Globus pallidus (tissue), 1 donor: ENCODE measurements at places on chromosomes 2 and 18.

DNA sequence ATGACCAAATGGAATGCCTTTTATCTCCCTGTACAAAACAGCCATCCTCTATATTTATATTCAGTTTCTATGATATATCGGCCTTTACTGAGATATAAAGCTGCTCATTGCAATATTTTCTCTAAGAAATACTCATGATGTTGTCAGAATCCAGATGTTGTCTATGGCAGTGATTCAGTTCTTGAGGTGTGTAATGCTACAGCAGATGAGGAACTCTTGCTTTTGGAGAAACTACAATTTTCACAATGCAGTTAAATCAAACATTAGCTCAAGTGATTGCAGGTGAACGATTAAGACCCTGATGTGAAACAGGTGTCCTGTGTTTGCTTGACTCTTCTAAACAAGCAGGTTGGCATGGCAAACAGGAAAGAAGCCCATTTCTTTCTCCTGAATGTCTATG, 256.2 kb upstream of the CDH20 start:
- no peak for DNase-seq

DNA sequence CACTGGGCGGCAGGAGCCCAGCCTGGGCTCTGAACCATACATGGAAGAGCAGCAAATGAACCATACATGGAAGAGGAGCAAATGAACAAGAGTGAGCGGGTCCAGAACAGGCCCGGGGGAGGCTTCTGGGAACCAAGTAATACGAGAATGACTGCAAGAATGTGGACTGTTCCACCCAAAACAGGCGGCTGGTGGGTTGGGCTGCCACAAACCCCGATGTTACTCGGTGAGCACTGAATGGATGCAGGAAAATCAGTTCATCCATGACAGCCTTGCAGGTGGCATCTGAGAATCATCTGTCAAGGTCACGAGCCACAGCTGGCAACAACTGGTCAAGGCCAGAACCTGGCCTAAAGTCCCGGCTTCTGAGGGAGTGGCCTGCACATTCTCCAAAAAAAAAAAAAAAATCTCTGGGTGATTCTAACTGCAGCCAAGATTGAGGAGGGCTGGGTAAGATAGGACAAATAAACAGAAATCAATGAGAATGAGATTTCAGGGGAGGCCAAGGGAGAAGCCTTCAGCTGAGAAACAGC, 106.1 kb downstream of the ZNF516 start:
- DNase-seq, result no peak

GRCh38 chr2:207676827-207677354, 34.5 kb upstream of the CCNYL1 start:
- no peak for DNase-seq

DNA sequence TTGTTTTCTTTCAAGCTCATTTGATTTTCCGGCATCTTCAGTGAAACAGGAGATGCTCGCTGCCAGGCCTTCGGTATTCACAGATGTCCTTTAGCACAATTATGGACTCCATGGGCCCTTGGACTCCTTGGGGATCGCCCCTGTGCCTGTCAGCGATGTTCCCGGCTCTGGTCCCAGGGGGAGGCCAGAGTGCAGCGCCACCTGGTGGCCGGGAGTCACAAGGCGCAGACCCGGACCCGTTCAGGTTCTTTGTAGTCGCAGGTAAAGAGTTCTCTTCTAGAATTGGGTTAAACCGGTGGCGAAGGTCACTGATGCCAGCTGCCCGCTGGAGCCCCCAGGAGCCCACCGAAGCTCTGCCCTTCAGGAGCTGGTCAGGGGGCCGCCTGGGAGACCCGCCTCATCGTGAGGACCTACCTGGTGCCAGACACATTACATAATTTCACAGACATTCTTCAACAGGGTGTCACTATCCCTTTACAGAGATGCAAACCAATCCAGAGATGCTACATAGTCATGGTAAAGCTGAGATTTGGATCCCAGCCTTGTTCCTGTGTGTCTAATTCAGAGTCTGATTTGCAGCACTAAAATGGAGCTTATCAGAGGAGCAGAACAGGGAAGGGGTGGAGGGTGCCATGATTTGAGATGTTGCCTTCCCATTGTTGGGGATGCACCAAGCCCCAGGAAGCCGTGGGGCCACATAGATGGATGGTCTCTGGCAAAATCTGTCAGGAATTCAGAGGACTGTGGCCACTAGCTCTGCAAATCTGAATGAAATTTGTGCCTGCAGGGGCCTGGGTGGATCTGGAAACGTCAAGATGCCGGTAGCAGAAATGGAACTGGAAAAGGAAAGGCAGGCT, 6.0 kb upstream of the INPP5D start:
- DNase-seq, result peak; percentile 43

- DNase-seq, result no peak
Observed at GRCh38 chr18:77146249-77147080, 13.9 kb upstream of the MBP start.

- DNase-seq, result no peak
Observed at GRCh38 chr2:193989645-193990044, 1667.4 kb upstream of the SLC39A10 start.

GRCh38 chr2:67854798-67855197, 208.0 kb downstream of the C1D start:
- DNase-seq, result no peak

- no peak for DNase-seq
Observed at GRCh38 chr18:62614494-62614893, 91.7 kb downstream of the ZCCHC2 start.

GRCh38 chr2:43718530-43719124, 42.4 kb upstream of the C1GALT1C1L start:
- DNase-seq, result no peak

GRCh38 chr2:170336408-170336807, 158.5 kb downstream of the MYO3B start:
- no peak for DNase-seq

GRCh38 chr2:127314193-127314988, 20.4 kb upstream of the ERCC3 start:
- no peak for DNase-seq

GRCh38 chr2:1648241-1649102, 95.8 kb downstream of the PXDN start:
- DNase-seq, result no peak

DNA sequence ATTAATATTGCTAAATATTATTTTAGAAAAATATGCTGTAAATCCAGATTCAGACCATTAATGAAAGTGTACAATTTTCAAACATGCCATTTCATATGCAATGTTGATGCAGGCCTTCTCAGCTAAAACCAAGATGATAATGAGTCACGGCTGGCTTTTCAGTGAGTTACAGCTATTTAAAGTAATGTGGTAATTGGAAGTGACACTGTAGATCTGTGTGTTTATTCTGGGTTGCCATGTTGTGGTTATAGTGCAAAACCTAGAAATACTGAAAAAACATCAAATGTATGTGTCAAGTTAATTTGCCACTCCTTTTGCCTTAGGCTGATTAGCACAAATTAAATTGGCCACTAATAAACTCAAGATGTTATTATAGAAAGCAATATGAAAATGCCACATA, 506.6 kb downstream of the ERBB4 start:
- no peak for DNase-seq

GRCh38 chr2:115412501-115412900, 970.1 kb downstream of the DPP10 start:
- DNase-seq, result no peak

- no peak for DNase-seq
Observed at GRCh38 chr18:74069178-74070050, 78.2 kb downstream of the FBXO15 start.

DNA sequence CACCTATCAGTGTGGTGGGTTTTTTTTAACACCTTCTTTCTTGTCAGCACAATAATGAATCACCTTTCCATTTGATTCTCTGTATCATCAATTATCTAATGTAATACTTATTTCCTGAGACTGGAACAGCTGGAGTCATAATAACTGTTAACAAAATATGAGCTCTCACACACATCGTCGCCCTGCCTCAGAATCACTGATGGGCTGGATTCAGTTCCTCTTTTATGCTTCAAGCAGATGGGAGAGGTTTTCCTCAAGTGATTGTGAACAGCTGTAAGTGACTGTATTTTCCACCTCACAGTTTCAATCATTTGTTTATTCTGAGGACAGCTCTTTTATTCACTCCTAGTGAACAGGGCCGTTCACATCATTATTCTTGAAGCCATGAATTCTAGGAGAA, 330.2 kb downstream of the DSC3 start:
- DNase-seq, result no peak

DNA sequence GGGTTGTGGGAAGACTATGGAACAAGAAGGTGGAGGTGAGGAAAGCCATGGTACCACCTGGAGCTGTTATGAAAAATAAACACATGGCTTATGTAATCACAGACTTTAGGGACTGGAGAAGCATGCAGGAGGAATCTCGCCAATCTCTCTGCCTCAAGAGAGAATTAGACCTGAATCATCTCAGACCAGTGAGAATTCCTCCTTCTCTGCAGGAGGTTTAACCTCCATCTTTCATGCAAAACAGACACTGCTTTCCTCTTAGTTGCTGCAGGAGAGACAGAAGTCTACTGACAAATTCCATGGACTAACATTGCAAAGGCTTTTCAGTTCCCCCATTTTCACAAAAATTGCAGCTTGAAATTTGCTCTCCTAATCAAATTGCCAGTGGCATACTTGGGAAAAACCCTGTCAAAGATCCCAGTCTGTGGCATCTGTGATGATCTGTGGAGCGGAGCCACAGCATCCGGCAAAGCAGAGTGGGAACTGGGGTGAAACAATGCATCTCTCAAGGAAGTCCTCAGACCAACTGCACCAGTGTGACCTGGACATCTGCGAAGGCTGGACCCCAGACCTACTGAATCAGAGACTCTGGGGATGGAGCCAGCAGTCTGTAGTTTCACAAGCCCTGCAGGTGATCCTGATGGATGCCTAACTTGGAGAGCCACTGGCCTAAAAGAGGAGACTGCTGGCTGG, 28.6 kb upstream of the NCKAP5 start:
- DNase-seq, result no peak

- no peak for DNase-seq
Observed at GRCh38 chr2:241052677-241053360, 49.3 kb downstream of the MTERF4 start.

- DNase-seq, result no peak
Observed at GRCh38 chr2:28166956-28167355, 225.7 kb upstream of the FOSL2 start.

DNA sequence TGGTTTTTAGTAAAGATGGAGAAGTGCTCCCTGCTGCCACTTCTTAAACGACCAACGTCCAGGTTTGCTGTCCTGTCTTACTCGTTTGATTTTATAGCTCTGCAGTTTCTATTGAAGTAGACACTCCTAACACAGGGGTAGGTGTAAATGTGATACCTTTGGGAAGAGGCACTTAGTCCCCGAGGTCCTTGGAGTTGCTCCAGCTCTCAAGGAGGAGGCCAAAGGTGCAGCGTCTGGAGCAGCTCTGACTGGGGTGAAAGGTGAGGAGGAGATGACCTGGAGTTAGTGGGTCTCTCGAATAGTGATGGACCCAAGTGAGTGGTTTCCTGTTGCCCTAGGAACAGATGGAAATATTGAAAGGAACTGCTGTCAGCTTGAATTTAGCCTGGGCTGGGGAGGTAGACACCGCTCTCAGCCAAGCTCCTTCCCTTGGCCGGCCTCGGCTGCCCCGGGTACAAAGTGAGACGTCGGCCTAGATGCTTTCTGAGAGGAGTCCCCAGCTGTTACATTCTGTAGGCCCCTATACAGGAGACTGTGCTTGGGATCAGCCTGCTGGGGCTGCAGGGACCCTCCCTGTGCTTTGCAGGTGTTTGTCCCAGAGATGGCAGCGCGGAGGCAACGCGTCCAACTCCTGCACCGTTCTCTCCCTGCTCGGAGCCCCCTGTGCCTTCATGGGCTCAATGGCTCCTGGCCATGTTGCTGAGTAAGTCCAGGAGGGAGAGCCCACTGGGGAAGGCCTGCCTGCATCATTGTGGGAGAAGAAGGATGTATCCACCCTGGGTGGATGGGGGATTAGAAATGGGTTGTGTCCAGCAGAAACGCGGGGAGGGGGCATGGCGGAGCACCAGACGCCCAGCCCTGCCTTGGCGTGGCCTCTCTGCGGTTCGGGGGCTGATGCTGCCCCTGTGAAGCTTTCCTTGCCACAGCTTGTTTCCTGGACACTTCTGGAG, 5.4 kb downstream of the KHK start:
- DNase-seq, result no peak

GRCh38 chr2:62603154-62603712, 97.2 kb upstream of the TMEM17 start:
- DNase-seq, result no peak

DNA sequence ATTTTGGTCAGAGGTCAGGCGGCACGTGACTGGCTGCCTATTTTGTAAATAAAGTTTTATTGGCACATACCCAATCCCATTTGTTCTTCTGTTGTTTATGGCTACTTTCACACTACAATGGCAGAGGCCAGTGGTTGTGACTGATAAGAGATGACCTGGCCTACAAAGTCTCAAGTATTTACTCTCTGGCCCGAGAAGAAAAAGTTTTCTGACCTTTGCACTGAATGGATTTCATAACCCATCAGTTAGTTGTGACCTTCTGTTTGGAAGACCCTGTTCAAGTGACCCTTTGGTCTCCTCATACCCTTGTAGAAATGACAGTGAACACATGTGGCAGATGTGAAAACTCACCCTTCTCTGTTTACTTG, 121.4 kb upstream of the MGAT5 start:
- no peak for DNase-seq

GRCh38 chr2:118697781-118698180, 149.7 kb downstream of the EN1 start:
- DNase-seq, result no peak

DNA sequence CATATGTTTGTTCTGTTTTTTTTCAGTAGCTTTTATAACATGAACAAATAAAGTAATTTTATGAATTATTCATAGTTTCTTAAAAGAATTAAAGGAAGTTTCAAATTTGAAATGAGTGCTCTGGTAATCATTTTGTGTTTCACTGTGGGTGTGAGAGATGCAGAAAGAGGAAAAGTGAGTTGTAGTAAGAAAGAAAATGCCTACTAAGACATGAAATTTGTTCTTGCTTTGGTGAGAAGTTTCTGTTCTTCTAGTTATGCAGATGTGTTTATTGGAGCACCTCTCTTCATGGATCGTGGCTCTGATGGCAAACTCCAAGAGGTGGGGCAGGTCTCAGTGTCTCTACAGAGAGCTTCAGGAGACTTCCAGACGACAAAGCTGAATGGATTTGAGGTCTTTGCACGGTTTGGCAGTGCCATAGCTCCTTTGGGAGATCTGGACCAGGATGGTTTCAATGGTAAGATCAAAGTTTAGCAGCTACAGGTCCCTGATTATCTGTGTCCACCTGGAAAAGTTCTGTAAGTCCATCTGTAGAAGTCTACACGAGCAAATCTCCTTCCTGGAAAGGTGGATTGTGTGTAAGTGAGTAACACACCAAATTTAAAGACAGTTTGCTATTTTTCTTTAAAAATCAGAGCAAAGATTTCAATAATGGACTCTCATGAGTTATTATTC, 51.4 kb downstream of the ITGAV start:
- no peak for DNase-seq

DNA sequence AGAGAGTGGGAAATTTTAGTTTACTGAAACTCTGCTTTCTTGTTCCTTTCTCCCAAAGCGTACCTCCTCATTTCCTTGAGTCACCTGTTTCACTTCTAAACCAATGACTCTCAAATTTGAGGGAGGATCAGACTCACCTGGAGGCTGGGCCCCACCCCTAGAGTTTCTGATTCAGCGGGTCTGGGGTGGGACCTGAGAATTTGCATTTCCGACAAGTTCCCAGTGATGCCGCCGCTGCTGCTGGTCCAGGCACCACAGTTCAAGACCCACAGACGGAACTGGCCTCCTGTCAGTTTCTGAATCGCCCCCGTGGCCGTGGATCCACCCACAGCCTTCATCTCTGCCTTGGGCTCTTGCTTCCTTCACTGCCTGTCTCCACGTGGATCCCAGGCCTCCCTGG, 44.9 kb upstream of the PELI1 start:
- DNase-seq, result no peak

- DNase-seq, result no peak
Observed at GRCh38 chr2:167752734-167753133, 494.7 kb downstream of the STK39 start.
